ENCODE measurements at places on chromosomes 6 and 20.

GRCh38 chr6:108896111-108896661, 48.0 kb downstream of the ARMC2 start:
- no peak for DNase-seq

GRCh38 chr20:14972690-14973089, 635.3 kb upstream of the FLRT3 start:
- no peak for DNase-seq

DNA sequence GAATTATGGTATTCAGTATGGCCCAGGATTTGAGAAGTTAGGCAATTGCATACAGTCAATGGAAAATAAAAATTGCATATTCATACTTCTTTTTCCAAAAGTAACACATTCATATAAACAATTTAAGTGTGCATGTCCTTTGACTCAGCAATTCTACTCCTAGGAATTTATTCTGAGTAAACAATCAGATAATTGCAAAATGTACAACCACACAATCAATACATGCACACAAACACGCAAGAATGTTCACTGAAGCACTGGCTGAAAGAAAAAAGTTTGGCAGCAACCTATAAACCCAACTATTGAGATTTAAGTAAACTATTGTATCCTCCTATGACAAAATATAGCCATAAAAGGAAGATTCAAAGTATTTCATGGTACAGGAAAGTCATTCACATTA, 1.6 kb downstream of the CYP39A1 start:
- no peak for DNase-seq

DNA sequence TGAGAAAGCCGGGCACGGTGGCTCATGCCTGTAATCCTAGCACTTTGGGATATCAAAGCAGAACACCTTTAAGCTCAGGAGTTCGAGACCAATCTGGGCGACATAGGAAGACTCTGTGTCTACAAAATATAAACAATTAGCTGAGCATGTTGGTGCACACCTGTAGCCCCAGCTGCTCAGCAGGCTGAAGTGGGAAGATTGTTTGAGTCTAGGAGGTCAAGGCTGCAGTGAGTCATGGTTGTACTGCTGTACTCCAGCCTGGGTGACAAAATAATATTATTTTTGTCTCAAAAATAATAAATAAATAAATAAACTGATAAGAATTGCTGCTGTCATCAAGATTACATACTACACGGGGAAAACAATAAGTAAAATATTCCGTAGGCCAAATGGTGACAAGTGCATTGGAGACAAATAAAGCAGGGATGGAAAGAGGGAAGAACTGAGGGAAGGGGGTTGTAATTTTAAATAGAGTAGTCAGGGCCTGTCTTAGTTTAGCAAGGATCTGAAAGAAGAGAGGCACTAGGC, 14.0 kb upstream of the TOP1 start:
- DNase-seq, result no peak

- DNase-seq, result no peak
Measured at GRCh38 chr6:3324262-3324942, 65.7 kb downstream of the PSMG4 start.

DNA sequence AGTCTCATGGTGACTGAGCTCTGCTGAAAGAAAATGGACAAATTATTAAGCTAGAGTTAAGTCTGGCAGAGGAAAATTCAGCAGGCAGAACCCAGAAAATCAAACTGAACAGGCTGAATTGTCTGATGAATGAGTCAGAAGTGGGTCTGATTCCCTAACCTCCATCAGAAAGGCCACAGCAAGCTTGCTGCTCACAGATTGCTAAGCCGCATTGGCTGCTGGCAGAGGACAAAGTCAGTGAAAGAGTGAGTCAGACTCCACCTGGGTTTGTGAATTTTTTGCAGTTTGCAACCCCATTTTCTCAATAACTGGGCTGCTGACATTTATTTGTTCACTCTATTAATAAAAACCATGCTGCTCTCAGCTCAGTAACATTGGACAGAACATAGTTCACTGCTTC, 191.3 kb downstream of the EPM2A start:
- no peak for DNase-seq

DNA sequence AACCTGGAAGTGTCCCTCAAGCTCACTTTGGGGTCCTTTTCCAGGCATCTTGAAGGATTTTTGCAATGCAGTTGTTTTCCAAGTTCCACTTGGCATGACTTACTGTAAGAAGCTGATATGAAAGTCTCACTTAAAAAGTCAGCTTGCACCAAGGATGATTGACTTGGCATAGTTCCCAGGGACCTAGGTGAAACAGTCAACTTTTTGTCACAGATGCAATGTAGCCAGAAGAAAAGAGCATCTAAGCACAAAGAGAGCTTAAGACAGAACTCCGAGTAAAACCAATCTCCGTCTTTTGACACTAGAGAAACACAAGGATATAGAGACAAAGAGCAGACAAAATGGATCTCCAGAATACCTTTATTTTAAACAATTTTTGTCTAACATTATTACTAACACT, 2.6 kb upstream of the ZSCAN12 start:
- DNase-seq, result no peak

GRCh38 chr20:13059398-13060136, 50.8 kb downstream of the SPTLC3 start:
- no peak for DNase-seq

GRCh38 chr20:32359633-32360332, 1.7 kb downstream of the ASXL1 start:
- no peak for DNase-seq

DNA sequence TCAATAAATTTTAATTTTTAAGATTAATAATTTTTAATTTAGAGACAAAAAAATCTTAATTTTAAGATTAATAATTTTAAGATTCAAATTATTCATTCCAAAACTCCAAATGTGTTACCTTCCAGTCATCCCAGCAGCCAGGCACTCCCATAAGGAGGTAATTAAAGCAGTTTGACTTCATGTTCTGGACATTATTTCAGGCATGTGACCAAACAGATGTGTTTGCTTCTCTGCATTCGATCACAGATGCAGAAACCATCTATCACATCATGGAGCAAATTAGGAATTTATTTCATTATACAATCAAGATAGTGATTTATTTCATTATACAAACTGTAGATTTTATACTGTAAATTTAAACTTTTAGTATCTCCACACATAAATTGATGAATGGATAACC, 150.3 kb downstream of the AKAP7 start:
- no peak for DNase-seq

DNA sequence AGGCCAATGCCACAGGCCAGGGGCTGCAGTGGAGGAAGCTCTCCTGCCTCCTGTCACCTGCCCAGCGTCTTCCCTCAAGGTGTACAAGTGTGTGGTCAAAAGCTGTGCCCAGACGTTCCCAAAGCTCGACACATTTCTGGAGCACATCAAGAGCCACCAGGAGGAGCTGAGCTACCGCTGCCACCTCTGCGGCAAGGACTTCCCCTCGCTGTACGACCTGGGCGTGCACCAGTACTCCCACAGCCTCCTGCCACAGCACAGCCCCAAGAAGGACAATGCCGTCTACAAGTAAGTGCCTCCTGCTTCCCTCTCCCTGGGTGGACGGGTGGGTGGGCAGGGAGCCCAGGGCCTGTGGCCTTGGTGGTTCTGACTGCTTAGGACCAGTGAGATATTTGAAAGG, 38.2 kb downstream of the ZNF341 start:
- no peak for DNase-seq

DNA sequence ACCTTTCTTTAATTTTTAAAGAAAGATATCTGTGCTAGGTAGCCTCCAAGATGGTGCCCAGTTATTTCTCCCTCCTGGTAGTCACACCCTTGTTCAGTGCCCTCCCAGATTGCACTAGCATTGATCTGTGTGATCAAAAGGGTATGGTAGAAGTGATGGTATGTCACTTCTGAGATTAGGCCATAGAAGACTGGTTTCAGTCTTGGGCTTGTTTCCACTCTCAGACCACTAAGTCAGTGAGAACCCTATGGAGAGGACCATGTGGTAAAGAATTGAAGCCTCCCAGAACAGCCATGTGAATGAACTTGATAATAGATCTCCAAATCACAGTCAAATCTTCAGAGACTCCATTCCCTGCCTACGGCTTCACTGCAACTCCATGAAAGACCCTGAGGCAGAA, 57.3 kb downstream of the THEMIS start:
- DNase-seq, result no peak

DNA sequence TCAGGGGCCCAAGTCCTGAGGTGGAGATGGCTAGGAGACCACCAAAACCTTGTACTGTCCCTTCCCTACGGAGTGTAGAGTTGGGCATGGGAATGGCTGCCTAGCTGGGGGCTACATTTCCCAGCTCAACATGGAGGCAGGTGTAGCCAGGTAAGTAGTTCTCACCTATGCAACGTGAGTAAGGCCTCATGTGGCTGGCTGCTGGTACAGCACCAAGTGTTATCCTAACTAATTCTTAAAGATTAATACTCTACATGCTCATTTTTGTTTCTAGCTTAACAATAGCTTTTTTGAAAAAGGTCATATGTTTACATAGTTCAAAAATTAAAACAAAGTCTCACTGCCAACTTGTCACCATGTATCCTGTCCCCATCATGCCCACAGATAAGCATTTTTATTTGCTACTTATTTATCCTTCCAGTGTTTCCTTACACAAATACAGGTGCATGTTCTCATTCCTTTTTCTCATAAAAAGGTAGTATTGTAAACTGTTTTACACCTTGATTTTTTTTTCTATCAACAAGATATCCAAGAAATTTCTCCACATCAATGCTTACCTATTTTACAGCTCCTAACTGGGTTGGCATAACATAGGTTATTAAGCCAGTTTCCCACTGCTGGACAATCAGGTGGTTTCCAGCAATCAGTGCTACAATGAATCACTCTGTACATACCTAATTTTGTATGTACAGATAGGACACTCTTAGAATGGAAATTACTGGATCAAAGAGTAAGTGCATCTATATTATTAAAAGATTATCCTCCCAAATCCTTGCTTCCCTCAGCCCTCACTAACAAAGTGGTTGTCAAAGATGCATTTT, 25.5 kb downstream of the ABHD12 start:
- DNase-seq, result no peak

DNA sequence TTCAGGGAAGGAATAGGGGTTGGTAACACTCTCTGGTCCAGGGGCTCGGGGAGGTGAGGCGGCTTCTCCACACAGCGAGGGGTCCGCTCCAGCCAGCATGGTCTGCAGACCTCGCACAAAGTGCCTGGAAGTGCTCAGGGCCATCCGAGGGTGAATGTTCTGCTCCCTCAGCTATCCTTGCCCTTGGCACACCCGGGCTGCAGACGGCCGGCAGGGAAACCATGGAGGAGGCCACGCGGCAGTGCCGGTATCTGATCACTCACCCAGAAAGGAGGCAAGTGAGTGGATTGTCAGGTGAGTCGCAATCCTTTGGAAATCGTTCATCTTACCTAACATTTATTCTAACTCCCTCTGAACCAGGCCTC, 62.0 kb downstream of the DLL1 start:
- DNase-seq, result no peak

DNA sequence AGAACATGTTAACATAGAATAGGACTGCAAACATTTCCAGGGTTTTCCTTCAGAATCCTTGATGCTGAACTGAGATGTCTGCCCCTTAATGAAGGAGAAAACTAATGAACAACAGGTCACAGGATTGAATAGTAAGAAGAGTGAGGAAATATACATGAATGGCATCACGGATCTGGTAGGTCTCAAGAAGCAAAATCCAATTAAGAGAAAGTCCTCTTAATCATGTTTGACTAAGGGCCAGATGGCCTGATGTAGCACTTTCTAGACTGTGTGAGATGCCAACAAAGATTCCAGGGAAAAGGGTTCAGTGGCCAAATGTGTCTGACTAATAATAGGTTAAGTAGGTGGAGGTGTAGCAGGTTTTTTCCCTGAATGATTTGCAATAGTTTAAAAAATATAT, 13.7 kb upstream of the SHPRH start:
- DNase-seq, result no peak

- DNase-seq, result no peak
Measured at GRCh38 chr6:114404339-114404955, 61.6 kb upstream of the HS3ST5 start.

DNA sequence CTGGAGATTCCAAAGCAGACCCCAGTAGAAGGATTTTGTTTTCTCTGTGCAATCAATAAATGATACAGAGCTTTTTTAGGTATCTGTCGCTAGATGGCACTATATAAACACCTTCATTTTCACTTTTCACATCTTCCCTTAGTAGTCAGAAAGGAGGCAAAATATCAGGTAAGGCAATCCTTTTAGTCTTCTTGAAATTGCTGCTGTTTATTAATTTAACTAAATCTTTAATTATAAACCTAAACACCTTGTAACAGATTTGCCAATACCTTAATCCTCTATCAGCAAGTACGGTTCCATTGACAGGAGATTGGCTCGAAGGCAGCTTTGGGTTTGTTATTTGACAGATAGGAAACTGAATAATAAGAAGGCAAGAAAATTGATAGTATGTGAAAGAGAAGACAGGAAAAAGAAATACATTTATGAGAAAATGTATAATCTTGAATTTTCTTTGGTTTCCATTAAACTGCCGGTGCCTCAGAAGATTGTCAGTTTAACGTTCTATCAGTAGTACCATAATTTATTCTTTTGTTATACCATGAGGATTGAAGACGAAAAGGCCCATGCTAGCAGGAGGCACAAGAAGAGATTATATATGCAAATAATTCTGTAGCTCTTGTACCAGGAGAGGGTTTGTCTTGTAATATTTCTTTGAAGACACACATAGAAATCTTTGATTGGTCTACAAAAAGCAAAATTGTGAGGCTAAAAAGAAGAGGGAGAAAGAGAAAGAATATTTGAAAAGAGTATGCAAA, 23.5 kb upstream of the IBTK start:
- no peak for DNase-seq

GRCh38 chr6:92404281-92404680, 1015.1 kb downstream of the EPHA7 start:
- DNase-seq, result no peak

- DNase-seq, result no peak
Measured at GRCh38 chr6:106858653-106859092, 115.9 kb downstream of the CD24 start.

DNA sequence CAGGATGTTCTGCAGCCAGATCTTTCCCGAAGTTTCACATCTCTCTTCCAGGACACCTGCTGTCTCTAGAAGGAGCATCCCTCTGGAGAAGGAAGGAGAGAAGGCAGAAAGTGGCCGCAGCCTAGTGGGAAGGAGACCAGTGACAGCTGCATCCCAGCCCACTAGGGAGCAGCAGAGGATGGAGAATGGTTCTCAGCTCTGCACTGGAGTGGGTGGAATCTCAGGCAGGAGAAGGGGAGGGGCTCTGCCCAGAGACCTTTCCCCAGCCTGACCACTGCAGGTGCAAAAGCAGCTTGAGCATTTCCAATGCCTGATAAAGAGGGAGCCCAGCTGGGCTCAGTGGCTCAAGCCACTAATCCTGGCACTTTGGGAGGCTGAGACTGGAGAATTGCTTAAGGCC, 32.3 kb downstream of the NCR2 start:
- no peak for DNase-seq

- DNase-seq, result no peak
Measured at GRCh38 chr6:161266513-161267230, 7.2 kb downstream of the AGPAT4 start.

GRCh38 chr6:54428431-54428830, 120.2 kb downstream of the TINAG start:
- DNase-seq, result no peak

DNA sequence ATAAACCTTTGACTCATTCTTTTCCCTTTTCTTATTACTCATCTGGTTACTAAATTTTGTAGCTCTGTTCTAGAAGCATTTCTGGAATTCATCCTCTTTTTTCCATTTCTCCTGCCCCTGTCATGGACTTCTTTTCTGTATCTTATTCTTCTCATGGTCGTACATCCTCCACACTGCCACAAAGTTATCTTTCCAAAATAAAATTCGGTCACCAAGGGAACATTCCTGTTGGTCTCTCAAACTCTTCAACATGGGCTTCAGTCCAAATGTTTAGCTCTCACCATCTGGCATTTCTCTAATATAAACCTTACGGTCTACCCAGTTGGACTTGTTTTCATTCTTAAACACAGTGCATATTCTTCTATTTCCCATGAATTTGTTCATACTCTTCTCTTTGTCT, 428.8 kb upstream of the ID4 start:
- DNase-seq, result no peak
